ENCODE measurements at places on chromosomes 5 and 9.

- no peak for DNase-seq
These were observed 123.5 kb upstream of the TARS1 start for GRCh38 chr5:33317271-33317670.

DNA sequence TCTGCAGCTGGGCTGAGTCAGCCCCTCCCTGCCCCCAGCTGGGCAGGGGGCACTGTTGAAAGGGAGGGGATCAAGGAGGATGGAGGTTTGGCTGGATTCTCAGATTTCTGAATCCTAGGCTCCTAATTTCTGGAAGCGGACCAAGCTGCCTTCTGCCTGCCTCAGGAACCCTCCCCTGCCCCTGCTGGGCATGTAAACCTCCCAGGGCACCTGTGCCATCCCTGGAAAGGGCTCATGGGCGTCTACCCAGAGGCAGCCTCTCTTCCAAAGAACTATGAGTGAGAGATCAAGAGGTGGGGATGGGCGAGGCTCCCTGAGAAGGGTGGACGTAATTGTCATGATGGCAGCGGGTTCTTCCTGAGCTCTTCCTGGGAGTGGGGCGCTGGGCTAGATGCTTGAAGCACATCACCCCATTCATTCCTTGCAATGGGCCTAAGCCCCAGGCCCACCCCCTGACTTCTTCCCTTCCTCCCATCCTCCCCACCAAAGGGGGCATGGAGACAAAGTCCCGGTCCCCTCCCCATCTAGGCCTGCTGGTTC, 21.6 kb downstream of the CSF1R start:
- no peak for DNase-seq

DNA sequence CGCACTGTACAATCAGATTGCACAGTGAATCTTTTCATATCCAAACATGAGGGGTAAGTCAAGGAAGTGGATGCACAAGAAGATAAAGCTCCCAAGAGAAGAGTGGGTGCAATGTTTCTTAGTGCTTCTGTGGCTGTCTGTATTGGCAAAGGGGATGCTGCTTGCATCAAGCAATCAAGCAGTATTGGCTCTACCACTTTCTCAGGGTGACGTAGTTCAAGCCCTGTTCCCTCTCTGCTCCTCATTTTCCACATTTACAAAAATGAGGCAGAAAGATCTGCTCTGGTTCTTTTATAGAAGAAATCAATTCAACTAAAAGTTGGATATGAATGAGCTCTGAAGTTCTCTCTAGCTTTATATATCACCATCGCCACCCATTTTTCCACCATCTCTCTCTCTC, 2.3 kb downstream of the TNFSF8 start:
- DNase-seq: peak; percentile 32

- no peak for DNase-seq
These were observed 29.5 kb downstream of the LAMC3 start for GRCh38 chr9:131038256-131039128.

DNA sequence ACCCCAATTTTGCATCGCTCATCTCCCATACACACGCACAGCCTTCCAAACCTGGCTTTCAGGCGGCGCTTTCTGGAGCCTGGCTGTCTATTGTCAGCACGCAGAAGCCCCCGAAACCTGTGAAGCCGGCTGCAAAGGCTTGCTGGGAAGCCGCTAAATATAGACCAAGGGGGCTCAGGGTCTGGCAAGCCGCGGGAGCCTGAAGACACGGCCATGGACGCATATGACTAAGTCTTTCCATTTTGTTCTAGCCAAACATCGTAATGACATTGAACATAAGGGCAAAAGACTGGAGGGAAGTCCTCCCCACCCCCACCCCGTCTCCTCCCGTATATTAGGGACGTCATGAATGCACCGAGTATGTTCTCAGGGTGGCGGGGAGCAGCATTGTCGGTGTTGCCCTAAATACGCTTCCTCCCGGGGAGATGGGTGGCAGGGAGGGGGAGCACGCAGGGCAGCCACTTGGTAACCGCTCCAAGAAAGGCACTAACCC, 1.1 kb downstream of the CTNND2 start:
- no peak for DNase-seq

DNA sequence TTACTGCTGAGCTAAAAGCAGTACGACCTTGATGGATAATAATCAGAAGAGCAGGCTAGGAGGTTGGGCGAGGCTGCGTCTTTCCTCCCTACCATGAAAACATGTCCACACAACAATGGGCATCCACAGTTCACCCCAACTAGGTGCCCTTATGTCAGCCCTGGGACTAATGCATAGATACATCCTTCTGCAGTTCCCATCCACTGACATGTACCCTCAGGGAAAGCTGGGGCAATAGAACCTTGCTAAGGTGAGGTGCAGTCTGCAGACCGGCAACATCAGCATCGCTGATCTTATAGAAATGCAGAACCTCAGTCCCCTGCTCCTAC, 697 bp upstream of the PRUNE2 start:
- no peak for DNase-seq

GRCh38 chr5:37723162-37723961, 116.5 kb downstream of the GDNF start:
- DNase-seq: peak; percentile 44

DNA sequence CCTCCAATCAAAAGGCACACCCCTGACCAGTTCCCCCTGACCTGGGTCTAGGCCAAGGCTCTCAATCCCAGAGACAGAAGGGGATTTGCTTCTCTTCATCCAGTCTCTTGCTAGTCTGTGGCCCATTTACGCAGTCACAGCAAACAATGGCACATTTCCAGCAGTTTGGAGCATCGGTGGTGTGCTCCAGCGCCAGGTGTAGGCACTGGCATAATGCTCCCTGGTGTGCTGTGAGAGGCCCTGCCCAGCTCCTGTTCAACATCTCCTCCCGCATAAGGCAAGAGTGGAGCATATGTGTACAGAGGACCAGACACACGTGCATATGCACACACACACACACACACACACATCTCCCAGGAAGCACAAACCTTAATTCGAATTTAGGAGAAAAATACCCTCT, 79.5 kb upstream of the ERCC6L2 start:
- no peak for DNase-seq

GRCh38 chr9:137453643-137454081, 5.5 kb downstream of the NSMF start:
- peak; percentile 80 for DNase-seq

- DNase-seq: no peak
These were observed 45.3 kb upstream of the CDK5RAP2 start for GRCh38 chr9:120625222-120625621.

- DNase-seq: no peak
These were observed 285.1 kb upstream of the DAP start for GRCh38 chr5:11046160-11046559.

DNA sequence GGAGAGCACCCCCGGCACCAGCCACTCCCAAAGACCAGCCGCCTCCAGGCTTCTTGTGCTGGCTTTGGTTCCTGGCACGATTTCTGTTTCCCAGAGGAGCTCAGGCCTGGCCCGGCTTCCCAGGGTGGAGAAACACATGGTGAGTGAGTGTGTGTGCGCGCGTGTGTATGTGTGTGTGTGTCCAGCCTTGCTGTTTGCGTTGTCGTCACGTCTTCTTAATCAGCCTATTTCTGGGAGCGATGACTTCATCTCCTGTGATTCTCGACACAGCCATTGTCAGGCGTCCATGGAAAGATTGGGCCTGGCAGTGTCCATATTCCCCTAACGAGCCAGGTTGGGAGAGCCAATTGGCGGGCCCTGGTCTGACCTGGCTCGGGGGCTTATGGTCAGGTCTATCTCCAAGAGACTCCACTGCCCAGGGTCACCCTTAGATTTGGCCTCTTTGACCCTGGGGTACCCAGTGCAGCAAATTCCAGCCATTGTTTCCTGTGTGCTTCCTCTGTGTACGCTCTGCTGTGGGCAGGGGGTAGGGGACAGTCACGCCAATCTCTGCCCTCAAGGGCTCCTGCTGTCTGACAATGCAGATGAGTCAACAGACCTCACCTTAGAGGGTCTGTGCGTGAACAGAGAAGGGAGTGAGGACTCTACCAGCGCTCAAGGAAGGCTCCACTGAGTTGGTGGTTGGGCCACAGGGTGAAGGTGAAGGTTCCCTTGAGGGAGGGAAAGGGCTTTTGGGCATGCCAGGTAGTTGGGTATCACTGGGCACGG, 73.8 kb downstream of the DAB2IP start:
- DNase-seq: no peak

GRCh38 chr9:131319486-131319885, 30.0 kb downstream of the PLPP7 start:
- no peak for DNase-seq

DNA sequence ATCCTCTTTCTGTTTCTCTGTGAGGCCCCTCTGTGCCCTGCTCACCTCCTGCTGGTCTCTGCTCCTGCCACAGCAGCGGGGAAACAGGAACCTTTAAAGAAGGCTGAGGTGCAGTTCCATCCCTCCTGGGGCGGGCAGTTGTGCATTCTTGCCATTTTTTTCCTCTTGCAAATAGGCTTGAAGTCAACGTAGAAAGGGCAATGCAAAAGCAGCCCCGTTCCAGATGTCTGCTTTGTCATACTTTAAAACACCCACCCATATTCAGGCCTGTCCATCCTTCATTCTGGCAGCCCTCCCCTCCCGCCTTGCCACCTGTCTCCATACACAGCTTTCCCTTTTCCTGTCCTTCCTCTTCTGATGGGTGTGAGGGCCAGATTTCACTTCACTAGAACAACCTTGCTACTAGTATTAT, 65.4 kb upstream of the KLF9 start:
- DNase-seq: no peak

GRCh38 chr5:102545175-102545574, 46.4 kb upstream of the SLCO6A1 start:
- no peak for DNase-seq

GRCh38 chr5:68464424-68464823, 248.9 kb downstream of the PIK3R1 start:
- DNase-seq: peak; percentile 81

GRCh38 chr5:50325237-50325832, 115.8 kb downstream of the EMB start:
- DNase-seq: peak; percentile 16

DNA sequence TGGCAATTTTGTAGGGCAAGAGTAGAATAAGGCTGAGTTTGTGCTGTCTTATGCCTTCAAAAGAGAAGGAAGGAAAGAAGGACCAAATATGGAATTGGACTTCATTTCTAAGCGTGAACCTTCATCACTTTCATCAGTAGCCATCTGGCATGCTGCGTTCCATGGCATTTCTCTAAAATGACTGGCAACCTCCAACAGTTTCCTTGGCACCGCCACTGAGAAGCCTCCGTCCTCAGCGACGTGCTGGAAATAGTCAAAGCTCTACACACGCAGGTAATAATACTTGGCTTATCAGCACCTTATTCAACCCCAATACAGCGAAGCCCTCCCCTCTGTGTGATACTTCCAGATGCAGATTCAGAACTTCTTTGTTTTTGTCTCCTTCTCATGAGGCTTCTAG, 169.7 kb upstream of the CD180 start:
- no peak for DNase-seq

DNA sequence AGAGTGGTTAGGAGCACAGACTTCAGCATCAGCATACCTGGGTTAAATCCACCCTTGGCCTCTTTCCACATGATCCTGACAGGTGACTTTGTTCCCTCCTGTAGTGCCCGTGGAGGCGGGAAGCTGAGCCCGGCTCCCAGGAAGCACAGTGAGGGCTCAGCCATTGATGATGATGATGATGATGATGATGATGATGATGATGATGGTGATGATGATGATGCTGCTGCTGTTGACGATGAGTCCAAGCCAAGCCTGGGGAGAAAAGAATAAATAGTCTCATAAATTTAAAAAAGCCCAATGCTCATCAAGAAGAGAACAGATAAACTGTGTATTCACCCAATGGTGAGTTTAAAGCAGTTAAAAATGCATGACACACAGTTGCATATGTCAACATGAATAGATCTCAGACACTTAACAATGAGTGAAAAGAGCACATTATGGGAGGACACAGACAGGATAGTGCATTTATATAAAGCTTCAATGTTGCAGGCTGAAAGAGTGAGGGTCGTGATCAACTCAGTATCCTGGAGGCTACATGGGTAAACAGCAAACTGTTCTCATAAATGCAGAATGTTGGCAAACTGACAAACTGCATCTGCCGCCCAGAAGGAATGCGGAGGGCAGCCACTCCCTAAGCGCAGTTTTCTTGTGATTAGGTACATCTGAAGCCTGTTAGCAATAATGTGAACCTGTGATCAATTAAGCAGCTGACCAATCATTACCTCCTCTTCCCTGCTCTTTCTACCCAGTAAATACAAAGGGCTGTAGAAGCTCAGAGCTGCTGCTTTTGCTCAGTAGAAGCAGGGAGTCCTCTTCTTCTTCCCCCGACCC, 11.7 kb upstream of the CFAP157 start:
- DNase-seq: no peak

- no peak for DNase-seq
These were observed 8.9 kb upstream of the PTAR1 start for GRCh38 chr9:69768716-69769115.

GRCh38 chr9:105114318-105114717, 130.1 kb upstream of the SLC44A1 start:
- peak; percentile 7 for DNase-seq

- DNase-seq: no peak
These were observed 140.2 kb downstream of the ENC1 start for GRCh38 chr5:74500110-74500917.

DNA sequence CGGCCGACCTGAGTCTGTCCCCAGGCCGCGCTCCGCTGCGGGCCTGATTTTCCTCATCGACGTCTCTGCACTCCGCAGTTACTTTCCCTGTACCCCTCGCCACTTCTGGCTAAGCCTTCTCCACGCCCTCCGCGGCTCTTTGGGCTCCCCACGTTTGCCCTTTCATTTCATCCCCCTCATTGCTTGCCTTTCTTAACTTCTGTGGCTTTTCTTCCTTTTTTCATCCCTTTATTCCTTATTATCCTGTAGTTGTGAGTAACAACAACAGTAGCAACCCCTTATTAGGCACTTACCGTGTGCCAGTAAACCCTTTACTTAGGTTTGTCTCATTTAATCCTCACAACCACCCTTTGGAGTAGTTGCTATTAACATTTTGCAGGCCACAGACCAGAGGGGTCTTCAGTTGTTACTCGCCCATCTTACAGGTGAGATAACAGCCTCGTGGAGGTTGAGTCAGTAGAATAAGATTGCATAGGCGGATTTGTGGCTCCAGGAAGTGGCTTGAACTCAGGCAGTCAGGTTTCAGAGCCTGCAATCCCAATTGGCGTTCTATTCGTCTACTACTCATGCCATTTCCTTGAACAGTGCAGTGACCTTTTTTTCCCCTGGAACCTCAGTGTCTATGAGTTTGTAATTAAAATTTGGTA, 724 bp downstream of the TCERG1 start:
- peak; percentile 70 for DNase-seq
